ENCODE measurements at places on chromosomes 7 and 10. TPM values are rescaled to one million over a fixed set of nuclear protein-coding genes. Genes with fewer than 3 reads are reported as not detected.

The EEPD1 gene
- 9.9 TPM for total RNA-seq

The HTR5A gene
- 0.96 TPM for total RNA-seq

The COPS6 gene
- 19.5 TPM for total RNA-seq

The SLC18A3 gene
- total RNA-seq = not detected

The SLC25A40 gene
- 66.7 TPM for total RNA-seq

The ZNF804B gene
- total RNA-seq = 7.7 TPM

The NME8 gene
- not detected for total RNA-seq
